ENCODE measurements at places on chromosomes 3 and 15. TPM values are rescaled to one million over a fixed set of nuclear protein-coding genes. Genes with fewer than 3 reads are reported as not detected.

GRCh38 chr3:188662795-188663194 is 508.8 kb downstream of the LPP start:
- H3K27me3 ChIP-seq = no peaks in the 10 kb centered on the region
- no peaks in the 10 kb centered on the region for H3K36me3 ChIP-seq
- H3K4me1 ChIP-seq = no peaks in the 10 kb centered on the region
- DNase-seq = no peak

DNA sequence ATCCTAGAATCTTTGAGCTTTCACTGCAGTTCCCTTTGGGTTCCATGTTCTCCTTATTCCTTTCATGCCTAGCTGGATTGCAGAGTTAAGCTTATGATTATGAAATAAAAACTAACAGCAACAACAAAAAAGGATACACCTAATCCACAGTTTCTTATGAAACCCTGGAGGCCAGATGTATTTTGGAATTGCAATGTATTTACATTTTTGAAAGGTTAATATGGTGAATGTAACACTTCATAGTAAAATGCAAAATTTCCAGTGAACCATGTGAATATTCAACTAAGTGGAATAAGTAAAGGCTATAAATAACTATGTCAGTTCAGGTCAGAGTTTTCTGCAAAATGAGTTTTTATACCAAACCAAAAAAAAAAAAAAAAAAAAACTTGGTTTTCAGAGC is 65.8 kb upstream of the FLNB start:
- no peak for DNase-seq
- H3K4me1 ChIP-seq = peaks cover 10% of the 10 kb centered on the region
- no peak overlapping the region for H3K4me3 ChIP-seq
- no peaks in the 10 kb centered on the region for H3K27me3 ChIP-seq

- no peak overlapping the region for H3K27ac ChIP-seq
- H3K27me3 ChIP-seq = no peaks in the 10 kb centered on the region
- H3K4me1 ChIP-seq = peaks cover 5% of the 10 kb centered on the region
- no peaks in the 10 kb centered on the region for H3K36me3 ChIP-seq
- no peak overlapping the region for H3K4me3 ChIP-seq
- DNase-seq = no peak
These were observed 37.2 kb downstream of the IL20RB start for GRCh38 chr3:136994772-136995516.

DNA sequence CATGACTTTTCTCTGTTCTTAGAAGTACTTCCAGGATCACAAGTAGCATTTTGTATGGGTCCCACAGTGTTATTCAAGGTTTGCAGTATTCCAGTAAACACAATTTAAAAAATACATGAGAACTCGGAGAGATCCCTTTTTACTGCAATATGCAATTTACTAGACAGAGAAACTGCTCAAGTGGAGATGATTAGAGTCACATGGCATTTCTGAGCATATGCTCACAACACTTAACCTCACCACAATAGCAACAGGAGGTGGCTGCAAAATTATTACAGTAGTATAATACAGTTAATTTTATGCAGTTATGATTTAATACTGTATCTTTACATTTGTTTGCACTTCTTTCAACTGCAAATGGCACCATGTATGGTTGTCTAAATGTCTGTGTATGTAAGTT is 87.5 kb downstream of the PIK3CB start:
- no peak overlapping the region for H3K27ac ChIP-seq
- no peak overlapping the region for H3K4me3 ChIP-seq
- peaks cover 9% of the 10 kb centered on the region for H3K36me3 ChIP-seq
- no peak for DNase-seq

- no peak overlapping the region for H3K4me3 ChIP-seq
- H3K4me1 ChIP-seq = no peaks in the 10 kb centered on the region
- H3K27me3 ChIP-seq = no peaks in the 10 kb centered on the region
These were observed 39.1 kb upstream of the LIPC start for GRCh38 chr15:58392611-58393161.

- no peak for DNase-seq
- no peaks in the 10 kb centered on the region for H3K4me1 ChIP-seq
- H3K36me3 ChIP-seq = no peaks in the 10 kb centered on the region
These were observed 42.7 kb upstream of the GOLIM4 start for GRCh38 chr3:168138421-168138820.

GRCh38 chr3:157463816-157464215 is 27.2 kb downstream of the PTX3 start:
- H3K4me3 ChIP-seq = no peak overlapping the region
- H3K27ac ChIP-seq = no peak overlapping the region
- no peak for DNase-seq
- no peaks in the 10 kb centered on the region for H3K27me3 ChIP-seq
- H3K36me3 ChIP-seq = no peaks in the 10 kb centered on the region
- no peaks in the 10 kb centered on the region for H3K4me1 ChIP-seq

- H3K4me3 ChIP-seq = no peak overlapping the region
- no peaks in the 10 kb centered on the region for H3K36me3 ChIP-seq
- no peaks in the 10 kb centered on the region for H3K27me3 ChIP-seq
- no peaks in the 10 kb centered on the region for H3K4me1 ChIP-seq
These were observed 279.0 kb downstream of the OXSM start for GRCh38 chr3:26068890-26069289.

Gene ARGFX
- total RNA-seq = not detected

Gene P2RY14
- not detected for total RNA-seq

Gene FILIP1L
- 0.17 TPM for total RNA-seq

All from HCT116 (cell line).